Brain pericyte (primary cell): ENCODE measurements at places on chromosomes 12 and 14.

- DNase-seq = no peak
These were observed 34.3 kb downstream of the FGD6 start for GRCh38 chr12:95182868-95183415.

DNA sequence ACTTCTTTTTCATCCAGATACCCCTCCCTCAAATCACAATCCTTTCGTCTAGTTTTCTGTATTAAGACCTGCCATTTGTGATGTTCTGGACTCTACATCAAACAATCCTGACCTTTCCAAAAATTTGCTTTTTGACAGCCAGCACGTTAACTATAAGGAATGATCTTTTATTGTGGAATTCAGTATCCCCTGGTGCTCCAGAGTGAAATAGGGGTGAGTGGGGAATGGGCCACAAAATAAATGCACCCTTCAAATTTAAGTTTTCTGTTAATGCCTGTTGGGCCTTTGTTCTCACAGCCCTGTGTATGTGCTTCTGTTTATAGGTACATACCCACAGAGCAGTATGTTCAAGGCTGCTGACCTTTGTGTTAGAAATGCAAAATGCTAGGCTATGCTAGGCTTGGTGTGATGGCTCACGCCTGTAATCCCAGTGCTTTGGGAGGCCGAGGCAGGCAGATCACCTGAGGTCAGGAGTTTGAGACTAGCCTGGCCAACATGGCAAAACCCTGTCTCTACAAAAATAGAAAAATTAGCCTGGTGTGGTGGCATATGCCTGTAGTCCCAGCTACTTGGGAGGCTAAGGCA is 12.0 kb downstream of the PNN start:
- no peak for DNase-seq

GRCh38 chr12:24979976-24980730 is 31.3 kb upstream of the BCAT1 start:
- no peak for DNase-seq

- DNase-seq = no peak
These were observed 21.2 kb downstream of the FBLN5 start for GRCh38 chr14:91926131-91926890.

GRCh38 chr12:104154806-104155205 is 16.8 kb upstream of the NFYB start:
- no peak for DNase-seq

GRCh38 chr12:111160350-111161241 is 208.3 kb downstream of the PHETA1 start:
- no peak for DNase-seq

DNA sequence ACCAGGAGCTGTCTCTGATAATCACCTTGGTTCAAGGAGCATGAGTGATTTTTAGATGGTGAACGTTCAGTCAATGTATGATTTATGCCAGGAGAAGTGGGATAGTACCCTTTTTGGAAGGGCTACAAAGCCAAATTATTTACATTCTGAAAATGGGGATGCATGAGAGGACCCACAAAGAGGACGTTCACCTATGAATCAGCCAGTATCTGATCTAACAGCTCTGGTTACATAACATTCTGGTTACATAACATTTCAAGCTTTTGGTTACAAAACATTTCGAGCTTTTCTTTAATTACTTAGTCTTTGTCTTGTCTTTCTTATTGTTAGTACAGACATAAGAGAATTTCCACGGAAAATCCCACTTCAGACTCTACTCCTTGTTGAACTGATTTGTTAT is 68.8 kb downstream of the SLCO1A2 start:
- no peak for DNase-seq

DNA sequence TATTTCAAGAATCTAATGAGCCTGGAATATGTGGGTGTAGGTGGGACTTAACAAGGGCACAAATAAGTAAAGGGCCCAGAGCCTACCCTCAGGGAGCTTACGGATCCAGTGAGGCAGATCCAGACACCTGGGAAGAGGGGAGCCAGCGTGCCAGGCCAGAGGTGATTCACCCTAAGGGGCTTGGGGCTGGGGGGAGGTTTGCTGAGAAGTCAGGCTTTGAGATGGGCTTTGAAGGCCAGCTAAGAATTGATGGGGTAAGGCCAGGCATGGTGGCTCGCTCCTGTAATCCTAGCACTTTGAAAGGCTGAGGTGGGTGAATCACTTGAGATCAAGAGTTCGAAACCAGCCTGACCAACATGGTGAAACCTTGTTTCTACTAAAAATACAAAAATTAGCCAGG is 695 bp upstream of the MMP19 start:
- DNase-seq = no peak

GRCh38 chr14:84592770-84593169 is 937.2 kb upstream of the FLRT2 start:
- DNase-seq = no peak

DNA sequence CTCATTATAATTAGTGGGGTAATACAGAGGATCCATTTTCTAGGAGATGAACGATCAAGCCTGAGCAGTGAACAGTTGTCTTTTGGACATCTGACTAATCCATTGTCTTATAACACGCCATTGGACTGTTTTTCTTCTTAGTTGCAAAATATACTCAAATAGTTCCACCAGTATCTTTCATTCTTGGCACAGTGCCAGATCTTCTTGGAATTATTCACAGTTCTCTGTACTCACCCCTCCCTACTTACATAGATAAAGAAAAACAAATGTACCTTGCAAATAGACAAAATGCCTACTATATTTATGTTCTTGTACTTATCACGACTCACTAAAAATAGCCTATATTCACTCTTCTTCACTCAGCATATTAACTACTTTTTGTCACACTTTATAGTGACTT is 3.8 kb downstream of the CBLN3 start:
- DNase-seq = no peak

DNA sequence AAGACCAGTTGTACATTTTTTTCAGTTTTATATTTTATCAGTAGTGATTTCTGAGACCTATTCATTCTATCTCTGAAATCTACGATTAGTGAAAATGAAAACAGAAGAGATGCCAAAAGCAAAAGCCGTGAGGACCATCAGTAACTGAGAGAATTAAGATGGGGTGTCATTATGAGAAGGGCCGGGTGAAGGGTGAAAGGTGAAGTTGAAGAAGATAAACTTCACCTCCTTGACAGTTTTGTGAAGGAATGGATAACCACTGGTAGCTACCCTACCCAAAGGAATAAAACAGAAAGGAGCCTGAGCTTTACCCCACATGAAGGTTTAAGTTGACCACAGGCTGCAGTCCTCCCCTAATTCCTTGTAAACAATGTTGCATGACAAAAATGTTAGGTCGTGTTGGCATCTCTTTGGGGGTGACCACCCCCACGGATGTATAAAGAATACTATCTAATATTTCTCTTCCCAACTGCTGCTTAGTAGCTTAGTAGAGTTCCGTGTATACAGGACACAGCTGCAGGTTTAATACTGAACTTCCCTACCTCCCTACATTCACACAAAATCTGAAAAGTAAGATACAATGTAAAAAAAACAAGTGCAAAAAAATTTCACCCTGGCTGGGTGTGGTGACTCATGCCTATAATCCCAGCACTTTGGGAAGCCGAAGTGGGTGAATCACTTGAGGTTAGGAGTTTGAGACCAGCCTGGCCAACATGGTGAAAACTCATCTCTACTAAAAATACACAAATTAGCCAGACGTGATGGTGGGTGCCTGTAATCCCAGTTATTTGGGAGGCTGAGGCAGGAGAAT is 23.9 kb downstream of the GPR19 start:
- DNase-seq = no peak

DNA sequence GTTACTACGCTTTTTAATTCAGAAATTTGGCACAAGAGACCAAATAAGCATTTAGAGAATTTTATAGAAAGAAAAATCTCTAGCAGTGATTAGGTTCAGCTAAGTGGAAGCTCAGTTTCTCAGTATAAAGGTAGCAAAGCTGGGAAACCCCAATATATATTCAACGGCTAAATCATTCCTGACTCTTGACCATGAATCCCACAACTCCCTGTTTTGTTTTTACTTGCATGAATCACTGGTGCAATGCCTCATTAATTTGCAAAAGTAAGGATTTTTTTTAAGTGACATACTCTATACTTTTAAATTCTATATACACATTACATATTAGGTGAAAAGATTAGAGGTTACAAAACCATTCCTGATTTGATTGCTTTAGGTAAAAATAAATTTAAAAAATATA is 74.3 kb upstream of the PLEKHG7 start:
- no peak for DNase-seq

DNA sequence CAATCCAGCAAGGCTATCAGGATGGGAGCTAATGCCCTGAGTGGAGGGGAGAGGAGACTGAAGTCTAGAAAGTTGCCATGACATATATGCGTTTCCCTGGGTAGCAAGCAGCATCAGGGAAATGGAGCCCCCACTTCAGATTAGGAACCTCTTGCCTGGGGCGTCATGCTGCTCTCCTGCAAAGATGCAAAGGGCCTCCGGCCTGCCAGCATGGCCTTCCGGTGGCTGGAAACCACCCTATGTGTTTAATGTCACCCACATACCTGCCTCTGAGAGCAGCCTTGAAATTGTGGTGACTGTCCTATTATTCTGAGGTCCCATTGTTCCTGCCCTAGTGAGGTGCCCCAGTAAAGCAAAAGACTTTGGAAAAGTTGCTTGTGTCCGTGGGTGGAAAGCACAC is 10.0 kb upstream of the IFI27L2 start:
- no peak for DNase-seq
